Amniotic stem cell (primary cell): ENCODE measurements at places on chromosomes 11 and 22.

DNA sequence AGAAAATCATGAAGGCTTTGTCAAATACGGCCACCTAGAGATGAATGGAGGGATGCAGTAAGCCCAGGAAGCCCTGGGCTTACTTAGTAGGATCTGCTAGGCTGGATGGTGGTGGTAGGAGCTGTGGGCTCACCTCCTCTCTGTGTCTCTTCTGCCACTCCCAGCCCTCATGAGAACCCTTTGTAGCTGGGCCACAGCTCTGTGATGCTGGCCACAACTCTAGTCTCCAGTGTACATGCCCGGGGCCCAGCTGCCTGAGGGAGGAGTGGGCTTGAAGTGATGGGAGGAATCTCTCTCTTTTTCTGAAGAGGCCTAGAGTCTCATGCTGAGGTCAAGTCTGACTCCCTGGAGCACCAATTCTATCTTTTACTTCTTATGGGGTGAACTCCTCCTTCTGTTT lies 32.4 kb upstream of the SYT13 start:
- no peak for DNase-seq

DNA sequence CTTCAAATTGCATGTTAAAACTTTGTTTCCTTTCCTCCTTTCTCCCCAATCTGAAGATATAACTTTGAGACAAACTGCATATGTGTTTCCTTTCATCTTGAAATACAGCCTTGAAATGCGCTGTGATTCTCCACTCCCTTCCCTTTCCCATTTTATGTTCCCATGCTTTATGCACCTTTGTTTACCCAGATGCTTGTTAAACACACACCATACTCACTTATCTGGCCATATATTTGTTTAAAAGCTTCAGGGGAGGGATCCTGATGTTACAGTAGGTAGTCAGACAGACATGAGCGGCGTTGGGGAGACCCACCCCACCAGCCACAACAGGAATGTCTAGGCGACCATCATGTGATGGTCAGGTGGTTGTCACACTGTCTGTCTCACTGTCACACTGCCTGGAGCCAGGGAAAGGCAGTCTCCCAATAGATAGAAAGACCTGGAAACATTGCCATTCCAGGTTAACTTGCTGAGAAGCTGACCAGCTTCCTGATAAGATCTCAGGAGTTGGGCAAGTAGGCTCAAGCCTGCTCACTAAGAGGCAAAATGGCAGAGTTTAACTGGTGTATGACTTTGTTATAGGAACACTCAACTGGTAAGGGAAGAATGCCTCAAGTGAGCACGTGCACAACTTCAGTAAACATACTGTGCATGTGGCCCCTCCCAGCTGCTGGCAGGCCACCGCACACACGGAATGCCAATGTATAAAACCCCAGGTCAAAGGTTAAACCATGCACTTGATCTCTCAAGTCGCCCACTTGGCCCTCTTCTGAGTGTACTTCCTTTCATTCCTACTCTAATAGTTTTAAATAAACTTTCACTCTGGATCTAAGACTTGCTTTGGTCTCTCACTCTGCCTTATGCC lies 23.5 kb upstream of the MSANTD2 start:
- no peak for DNase-seq

DNA sequence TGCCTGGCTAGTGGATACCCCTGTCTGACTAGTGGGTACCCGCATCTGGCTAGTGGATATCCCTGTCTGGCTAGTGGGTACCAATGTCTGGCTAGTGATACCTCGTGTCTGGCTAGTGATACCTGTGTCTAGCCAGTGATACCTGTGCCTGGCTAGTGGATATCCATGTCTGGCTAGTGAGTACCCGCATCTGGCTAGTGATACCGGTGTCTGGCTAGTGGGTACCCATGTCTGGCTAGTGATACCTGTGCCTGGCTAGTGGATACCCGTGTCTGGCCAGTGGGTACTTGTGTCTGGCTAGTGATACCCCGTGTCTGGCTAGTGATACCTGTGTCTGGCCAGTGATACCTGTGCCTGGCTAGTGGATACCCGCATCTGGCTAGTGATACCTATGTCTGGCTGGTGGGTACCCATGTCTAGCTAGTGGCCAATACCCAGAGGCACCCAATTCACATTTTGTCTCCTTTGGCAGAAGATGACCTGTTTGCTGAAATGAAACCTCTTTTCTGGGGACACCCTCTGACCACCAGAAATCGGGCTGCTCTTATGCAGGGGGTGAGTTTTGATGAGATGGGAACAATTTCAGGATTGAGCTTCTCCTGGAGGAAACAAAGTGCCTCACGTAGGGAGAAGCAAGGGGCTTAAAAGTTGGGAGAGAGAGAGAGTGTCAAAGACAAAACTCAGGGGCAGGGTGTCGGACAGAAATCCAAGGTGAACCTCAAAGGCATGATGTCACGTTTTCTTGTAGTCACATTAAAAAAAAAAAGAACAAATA lies 63.4 kb downstream of the SMIM38 start:
- no peak for DNase-seq

DNA sequence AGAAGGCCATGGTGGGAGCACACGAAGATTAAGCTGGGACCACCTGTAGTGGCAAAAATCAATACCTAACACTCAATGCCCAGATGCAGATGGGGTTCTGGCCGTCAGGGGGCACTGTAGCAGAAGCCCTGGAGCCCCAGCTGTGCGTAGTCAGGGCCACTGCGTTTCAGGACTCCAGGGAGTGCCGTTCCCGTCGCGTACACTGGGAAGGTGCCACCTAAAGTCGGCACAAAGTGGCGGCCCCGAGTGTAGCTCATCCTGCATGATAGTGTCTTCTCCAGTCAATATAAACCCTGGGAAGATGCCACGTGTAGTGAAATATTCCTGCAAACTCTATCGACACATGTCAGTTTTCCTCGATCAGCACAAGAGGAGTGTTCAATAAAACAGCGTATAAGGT lies 123.8 kb upstream of the NTM start:
- DNase-seq: no peak

DNA sequence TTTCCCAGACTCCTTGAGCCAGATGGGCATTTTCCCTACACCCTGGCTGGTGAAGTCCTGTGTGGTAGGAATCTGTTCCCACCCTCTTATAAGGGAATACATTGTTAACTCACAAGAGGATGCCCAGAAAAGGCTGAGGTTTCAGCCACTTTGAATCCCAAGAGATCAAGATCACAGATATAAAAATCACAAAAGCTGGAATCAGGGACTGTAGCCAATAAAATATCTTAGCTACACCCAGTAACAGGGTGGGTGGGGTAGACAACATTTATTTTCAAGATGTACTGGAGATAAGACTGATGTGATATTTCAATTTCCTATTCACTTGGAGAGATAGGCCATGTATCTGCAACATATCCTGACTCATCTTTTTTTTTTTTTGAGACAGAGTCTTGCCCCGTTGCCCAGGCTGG lies 50.3 kb downstream of the COPB1 start:
- DNase-seq: no peak

DNA sequence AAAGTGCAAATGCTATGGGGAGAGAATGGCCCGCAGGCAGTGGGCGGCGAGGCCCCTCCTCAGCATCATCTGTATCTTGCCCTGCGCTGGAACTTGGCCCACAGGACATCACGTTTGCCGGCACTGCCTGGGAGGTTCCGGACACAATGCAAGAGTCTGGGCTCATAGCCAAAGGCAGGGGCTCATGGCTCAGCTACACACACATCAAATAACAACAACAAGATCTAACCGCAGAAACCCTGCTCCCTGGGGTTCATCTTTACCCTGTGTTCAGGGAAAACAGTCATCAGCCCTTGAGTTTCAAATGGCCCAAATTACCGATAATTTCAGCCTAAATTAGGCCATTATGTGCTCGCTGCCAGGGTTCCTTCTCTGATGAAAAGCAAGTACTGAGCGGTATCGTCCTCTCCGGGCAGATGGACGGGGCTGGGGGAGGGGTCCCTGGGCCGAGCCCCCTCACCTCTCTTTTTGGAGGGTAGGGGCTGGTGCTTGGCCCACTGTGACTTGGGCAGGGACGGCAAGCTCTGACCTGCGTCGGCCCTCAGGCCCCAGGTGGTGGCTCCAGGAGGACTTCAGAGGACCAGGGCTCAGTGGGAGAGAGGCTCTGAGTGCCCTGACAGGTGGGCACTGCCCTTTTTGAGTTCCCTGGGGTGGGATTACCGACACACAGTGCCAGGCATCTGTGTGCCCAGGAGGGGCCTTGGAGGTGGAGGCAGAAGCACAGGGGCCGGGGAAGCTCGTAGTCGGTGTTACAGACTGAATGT lies 25.0 kb upstream of the GAL start:
- peak; percentile 40 for DNase-seq

DNA sequence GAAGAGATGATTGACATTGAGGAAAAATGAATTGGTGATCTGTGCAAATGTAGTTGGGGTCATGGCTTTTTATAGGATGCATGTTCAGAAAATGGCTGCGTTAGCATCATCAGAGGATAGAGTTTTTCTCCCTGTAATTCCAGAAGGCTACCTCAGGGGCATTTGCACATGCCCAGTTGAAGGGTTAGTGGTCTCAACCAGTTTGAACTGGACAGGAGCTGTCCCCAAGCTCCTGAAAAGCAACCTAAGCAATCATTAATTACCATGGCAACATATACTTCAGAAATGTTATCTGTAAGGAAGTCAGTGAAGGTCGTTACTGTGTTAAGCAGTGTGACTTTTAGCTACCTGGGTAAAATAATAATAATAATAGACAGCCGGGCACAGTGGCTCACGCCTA lies 29.3 kb downstream of the TUG1 start:
- DNase-seq: no peak

DNA sequence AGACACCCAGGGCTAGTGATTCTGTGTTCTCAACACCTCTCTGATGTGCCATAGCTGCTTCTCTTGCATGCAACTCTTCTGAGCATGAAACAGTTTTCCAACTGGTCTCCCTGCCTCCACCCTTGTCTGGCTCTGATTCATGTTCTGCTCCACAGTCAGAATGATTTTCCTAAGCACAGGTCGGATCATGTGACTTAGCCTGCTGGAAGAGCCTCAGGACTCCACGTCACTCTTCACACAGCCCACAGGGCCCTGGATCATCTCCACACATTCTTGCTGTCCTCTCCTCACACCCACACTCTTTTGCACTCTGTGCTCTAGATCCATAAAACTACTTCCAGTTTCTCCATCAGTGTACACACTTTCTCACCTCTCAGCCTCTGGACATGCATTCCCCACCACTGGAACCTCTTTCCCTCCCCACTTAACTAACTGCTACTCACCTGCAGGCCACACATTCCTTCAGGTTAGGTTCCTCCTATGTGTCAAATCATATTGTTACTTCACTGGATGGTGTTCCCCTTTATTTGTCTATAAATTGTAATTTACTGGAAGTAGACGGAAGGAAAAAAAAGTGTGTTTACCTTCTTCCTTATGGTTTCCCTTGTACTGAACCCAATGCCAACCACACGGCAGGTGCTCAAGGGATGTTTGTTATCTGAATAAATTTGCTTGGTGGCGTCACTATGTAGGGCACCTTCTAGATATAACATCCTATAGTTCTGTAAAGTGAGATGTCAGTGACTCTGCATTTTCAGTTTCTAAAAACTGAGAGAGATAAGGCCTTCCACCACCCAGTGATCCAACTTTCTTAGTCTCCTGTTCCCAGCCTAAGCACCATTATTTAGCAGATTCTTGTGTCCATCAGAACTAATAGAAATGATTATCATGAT lies 133.7 kb downstream of the ETS1 start:
- peak; percentile 89 for DNase-seq

- DNase-seq: no peak
Observed at GRCh38 chr11:85774256-85775101, 36.5 kb downstream of the SYTL2 start.
